ENCODE measurements at places on chromosomes 11 and 22.

DNA sequence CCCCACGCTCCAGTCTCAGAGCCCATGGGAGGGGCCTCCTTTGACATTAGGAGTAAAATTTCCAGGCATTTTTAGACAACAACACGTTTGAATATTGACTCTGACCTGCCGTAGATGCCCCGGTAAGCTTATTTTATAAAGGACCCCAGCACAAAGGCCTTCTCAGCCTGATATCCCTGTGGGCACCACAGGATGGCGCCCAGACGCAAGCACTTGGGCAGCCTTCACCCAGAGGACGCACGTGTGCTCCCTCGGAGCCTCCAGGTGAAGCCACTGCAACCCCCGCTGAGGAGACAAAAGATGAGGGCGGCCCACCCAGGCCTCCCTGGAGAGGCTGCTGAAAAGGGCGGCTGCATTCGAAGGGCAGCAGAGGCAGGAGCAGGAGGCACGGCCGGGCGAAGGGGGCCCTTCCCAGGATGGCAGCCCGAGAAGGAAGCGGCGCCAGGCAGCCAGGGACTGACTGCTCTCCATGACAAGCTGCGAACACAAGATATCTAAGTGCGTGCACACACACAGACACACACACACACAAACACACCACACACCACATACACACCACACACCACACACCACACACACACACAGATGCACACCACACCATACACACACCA is 15.2 kb upstream of the TH start:
- no peak for DNase-seq

- no peak for DNase-seq
These were observed 123.3 kb downstream of the PAX6 start for GRCh38 chr11:31687861-31688260.

DNA sequence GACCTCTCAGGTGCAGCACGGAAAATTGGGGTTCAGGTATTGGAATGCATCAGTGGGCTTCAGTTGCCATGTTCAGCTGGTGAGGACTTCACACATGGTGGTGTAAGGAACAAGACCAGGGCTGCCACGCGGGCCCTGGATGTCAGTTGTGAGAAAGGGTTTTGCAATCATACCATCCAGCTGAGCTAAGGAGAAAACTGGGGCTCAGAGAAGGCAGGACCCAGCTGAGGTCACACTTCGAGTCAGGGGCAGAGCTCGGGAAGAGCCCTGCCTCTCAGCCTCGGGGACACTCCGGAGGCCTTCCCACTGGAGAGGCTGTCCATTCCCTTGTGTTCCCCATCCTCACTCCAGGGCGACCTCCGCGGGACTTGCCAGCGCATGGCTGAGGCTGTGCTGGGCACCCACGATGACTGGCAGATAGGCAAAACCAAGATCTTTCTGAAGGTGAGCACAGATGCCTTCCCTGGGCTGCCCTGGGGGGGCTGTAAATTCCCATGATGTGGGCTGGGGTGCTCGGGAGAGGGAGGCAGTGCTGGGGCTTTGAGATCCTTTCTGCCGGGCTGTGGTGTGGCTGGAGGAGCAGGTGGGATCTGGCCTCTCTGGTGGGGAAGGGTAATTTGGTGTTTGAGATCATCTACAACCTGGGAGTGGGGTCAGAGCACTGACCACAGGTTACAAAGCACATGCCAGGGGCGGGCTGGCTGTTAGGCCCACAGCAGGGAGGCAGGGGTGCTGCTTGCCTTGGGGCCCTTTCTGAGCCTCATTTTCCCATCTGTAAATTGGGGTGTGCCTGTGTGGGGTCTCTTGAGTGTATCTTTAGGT is 47.2 kb downstream of the MYO7A start:
- no peak for DNase-seq

DNA sequence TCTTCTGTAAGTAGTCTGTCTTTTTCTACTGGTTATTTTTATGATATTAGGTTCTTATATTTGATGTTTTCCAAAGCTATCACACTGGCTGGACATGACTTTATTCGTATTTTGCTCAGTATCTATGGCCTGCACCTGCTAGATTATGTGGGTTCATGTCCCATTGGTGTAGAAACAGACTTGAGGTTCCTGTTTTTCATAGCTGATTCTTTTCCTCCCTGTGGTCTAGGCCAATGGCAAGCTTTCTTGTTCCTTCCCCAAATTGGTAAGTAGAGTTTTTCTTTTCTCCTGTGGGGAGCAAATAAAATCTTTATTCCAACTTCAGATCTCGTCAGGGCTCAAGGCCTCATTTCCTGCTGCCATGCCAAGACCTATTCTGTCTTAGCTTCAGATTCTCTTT is 30.2 kb upstream of the SWAP70 start:
- DNase-seq = no peak

DNA sequence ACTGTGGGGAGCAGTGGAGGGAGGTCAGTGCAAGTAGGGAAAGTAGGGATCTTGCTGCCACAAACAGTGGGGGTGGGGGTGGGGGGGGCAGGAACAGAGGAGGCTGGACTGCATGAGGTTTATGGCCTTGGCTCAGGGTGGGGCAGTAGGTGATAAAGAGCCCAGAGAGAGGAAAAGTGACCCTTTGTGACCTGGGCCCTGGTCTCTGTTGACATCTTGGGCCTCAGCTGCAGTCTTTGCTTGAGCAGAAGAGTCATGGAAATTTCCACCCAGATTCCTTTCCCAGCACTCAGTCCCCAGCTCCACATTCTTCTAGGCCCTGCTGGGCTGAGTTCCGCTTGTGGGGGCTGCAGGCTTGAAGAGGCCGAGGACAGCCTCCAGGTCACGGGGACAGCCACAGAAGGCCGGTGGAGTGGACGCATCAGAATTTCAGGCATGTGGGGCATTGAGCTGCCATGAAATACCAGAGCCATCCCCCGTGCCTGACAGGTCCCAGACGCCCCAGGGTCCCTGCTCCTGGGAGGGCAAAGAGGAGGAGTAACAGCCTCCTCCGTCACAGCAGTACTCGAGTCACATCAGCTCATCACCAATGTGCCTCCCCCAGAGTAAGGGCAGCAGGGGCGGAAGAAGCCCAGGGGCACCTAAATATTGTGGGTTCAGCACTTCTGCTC is 9.7 kb upstream of the MALAT1 start:
- DNase-seq = peak; percentile 93

GRCh38 chr11:128496692-128497060 is 90.7 kb downstream of the ETS1 start:
- no peak for DNase-seq

GRCh38 chr11:80163011-80163410 is 722.2 kb upstream of the TENM4 start:
- peak; percentile 5 for DNase-seq

DNA sequence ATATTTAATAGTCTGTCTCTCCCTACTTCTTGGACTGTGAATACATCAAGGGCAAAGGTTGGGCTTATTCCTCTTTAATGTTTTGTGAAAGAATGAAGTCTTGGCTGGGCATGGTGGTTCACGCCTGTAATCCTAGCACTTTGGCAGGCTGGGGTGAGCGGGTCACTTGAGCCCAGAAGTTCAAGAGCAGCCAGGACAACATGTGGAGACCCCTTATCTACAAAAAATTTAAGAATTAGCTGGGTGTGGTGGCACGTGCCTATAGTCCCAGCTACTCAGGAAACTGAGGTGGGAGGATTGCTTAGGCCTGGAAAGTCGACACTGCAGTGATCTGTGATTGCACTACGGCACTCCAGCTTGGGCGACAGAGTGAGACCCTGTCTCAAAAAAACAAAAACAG is 20.2 kb downstream of the RNF121 start:
- DNase-seq = no peak

DNA sequence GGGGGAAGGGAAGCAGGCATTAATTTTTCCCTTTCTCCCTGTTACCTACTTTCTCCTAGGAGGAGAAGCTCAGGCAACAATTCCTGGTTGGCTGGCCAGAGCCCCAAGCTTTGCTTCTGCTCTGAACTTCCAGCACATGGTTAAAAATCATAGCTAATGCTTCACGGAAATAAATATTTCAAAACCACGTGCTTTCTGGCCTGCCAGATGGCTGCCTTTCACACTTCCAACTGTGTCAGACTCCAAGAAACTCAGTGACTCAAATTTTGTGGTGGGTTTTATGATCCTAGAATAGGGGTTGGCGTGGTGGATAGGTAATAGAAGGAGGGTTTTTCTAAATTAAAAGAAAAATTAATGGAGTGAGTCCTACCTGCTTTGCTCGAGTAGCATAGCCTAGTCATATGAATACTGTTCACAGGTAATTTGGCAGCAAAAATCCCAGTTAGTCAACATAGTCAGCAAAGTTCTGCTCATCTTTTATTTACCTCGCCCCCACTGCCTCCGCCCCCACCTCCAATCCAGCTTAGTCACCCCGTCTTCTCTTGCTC is 58.6 kb downstream of the SC5D start:
- DNase-seq = no peak

GRCh38 chr11:115891581-115891980 is 387.4 kb upstream of the CADM1 start:
- no peak for DNase-seq

GRCh38 chr22:37363261-37363992 is 63.9 kb downstream of the ELFN2 start:
- no peak for DNase-seq

- DNase-seq = no peak
These were observed 1335.9 kb downstream of the TBC1D22A start for GRCh38 chr22:48098243-48098920.

- no peak for DNase-seq
These were observed 12.9 kb upstream of the KCNJ11 start for GRCh38 chr11:17401316-17401715.

DNA sequence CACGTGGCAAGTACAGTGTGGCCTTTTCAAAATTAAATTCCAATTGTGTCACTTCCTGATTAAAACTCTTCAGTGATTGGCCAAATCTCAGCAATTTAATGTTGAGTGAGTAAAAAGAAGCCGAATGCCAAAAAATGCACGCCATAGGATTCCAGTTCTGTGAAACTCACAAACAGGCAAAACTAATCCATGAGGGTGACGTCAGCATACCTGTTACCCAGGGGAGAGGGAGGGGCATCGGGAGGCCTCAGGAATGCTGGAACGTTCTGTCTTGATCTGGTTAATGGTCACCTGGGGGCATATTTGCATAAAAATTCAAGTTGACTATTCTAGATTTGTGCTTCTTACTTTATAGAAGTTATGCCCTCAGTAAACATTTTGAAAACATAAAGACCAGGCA is 39.9 kb upstream of the RAB1B start:
- DNase-seq = no peak

DNA sequence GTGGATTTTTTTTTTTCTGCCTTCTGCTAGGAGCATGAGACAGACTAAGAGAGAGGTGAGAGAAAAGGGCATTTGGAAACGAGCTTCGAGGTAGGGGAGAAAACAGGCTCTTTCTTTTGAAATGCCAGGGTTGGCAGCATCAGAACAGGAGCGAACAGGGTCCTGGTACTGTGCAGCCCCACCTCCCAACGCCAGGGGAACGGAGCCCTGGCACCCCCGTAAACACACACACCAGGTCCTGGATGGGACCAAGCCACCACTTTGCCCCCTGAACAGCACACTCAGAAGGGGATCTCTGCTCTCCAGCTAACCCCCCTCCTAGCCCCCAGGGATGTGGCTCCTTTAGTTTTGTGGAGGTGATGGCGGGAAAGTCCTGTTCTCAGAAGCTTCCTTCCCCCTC is 127.1 kb downstream of the CTTN start:
- DNase-seq = no peak

DNA sequence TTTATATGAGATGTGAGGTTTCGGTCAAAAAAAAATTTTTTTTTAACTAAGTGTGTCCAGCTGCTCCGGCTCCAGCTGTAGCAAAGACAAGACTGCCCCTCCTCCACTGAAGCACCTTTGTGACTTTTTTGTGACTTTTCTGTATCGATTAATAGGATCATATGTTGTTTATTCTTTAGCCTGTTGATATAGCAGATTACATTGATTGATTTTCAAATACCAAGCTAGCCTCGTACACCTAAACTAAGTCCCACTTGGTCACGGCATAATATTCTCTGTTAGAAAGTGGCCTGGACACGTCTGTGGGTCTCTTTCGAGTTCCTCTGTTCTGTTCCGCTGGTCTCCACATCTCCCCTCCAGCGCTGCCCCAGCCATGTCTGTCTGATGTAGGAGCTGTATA is 126.8 kb downstream of the IGLL1 start:
- DNase-seq = no peak

GRCh38 chr11:20536784-20537183 is 62.6 kb upstream of the SLC6A5 start:
- DNase-seq = no peak

GRCh38 chr11:64130618-64131017 is 35.3 kb downstream of the MACROD1 start:
- no peak for DNase-seq

GRCh38 chr11:75441804-75442132 is 8.8 kb upstream of the KLHL35 start:
- DNase-seq = no peak

- DNase-seq = no peak
These were observed 58.7 kb downstream of the ZNF280B start for GRCh38 chr22:22449819-22450218.

DNA sequence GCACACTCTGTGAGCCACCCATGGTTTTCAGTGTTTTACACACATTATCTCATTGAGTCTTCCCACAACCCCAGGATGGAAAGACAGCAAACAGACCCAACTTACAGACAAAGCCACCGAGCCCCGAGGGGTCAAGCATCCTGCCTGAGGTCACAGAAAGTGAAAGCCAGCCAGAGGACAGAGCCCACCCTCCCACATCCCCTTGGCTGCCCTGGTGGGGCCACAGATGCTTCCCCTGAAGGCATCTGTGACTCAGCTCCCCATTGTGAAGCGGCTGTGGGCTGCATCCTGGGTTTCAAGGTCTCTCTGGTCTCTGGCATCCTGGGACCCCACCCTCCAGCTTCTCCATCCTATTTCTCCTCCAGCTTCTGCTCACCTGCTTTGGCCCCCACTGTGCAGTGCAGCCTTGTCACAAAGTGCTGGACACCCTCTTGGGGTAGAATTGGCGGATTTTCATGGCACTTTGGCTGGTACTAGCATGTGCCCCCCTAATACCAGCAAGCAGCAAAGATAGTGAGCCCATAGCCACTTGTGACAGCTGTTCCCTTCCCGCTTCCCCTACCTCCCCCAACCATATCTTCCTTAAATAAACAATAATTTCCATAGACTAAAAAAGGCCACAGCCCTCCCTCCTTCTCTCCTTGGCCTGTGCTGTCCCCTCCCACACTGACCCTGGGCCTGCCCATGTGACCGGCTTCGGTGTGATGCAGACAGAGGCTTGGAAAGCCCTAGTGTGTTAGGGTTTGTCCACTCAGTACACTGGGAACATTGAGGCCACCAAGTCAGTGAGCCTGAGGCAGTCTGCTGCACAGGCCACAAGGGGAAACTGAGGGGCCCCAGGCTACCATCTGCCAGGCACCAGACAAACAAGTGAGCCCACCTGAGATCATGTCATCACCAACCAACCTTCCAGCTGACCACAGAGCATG is 53.9 kb upstream of the SHISAL1 start:
- no peak for DNase-seq

- no peak for DNase-seq
These were observed 142.7 kb upstream of the KIRREL3 start for GRCh38 chr11:127143251-127143650.

- DNase-seq = no peak
These were observed 414.6 kb upstream of the LUZP2 start for GRCh38 chr11:24082241-24082640.

GRCh38 chr11:132405728-132406127 is 1035.3 kb downstream of the NTM start:
- DNase-seq = no peak

- DNase-seq = no peak
These were observed 38.4 kb upstream of the CLMP start for GRCh38 chr11:123233280-123233974.

- DNase-seq = no peak
These were observed 91.7 kb upstream of the SHISAL1 start for GRCh38 chr22:44404341-44405020.

Data from GM04504 (cell line).